ENCODE measurements at places on chromosomes 1 and 21.

GRCh38 chr1:83931658-83932253 is 67.2 kb downstream of the TTLL7 start:
- no peak for DNase-seq

DNA sequence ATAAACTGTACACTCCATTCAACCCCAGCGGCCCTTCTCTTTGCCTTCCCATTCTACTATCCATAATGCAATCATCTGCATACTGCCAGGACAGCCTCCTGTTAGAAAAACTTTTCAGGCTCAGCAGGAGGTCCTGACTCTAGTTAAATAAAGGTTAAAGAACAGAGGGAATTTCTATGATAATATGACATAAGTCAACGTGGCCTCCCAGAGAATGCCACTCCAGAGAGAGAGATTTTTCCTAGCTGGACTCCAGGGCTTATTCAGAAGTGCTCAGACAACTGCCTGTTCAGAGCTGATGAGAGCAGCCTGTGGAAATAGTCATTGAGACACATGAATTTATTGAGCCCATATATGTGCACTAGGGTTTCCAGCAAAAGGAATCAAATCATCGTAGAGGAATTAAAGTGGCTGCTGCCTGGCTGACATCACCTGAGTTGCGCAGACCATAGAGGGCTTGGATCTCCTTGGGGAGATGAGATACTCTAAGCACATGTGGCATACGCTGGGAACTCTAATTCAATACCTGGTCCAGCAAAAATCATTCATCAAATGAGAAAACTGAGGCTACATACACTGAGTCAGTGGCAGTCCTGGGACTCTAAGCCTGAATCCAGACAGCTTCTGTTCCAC is 736.2 kb downstream of the PTPRU start:
- no peak for DNase-seq

- DNase-seq, result no peak
Measured at GRCh38 chr1:219443763-219444162, 169.1 kb downstream of the ZC3H11B start.

DNA sequence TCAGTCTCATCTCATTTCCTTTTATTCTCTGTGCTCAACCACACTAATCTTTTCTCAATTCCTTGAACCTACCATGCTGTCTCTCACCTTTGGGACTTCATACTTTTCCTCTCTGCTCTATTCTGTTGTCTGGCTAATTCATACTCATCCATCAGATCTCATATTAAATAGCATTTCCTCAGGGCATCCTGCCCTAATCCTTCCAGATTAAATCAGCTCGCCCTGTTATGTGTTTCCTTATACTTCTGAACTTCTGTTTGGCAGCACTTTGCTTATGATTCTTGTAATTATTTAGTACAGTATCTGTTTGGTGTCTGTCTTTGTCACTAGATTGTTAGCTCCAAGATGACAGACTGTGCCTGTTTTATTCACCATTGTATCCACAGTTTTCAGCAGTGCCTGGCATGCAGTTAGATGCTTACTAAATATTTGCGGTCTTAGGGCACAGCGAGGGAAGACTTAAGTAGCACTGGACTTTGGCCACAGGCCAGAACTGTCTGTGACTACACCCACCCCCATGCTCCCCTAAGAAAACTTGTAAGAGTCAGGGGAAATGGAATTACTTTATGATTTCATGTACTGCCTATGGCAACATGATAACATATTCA is 9.9 kb upstream of the CAP1 start:
- no peak for DNase-seq

GRCh38 chr1:167674156-167674555 is 44.1 kb downstream of the RCSD1 start:
- DNase-seq, result no peak

DNA sequence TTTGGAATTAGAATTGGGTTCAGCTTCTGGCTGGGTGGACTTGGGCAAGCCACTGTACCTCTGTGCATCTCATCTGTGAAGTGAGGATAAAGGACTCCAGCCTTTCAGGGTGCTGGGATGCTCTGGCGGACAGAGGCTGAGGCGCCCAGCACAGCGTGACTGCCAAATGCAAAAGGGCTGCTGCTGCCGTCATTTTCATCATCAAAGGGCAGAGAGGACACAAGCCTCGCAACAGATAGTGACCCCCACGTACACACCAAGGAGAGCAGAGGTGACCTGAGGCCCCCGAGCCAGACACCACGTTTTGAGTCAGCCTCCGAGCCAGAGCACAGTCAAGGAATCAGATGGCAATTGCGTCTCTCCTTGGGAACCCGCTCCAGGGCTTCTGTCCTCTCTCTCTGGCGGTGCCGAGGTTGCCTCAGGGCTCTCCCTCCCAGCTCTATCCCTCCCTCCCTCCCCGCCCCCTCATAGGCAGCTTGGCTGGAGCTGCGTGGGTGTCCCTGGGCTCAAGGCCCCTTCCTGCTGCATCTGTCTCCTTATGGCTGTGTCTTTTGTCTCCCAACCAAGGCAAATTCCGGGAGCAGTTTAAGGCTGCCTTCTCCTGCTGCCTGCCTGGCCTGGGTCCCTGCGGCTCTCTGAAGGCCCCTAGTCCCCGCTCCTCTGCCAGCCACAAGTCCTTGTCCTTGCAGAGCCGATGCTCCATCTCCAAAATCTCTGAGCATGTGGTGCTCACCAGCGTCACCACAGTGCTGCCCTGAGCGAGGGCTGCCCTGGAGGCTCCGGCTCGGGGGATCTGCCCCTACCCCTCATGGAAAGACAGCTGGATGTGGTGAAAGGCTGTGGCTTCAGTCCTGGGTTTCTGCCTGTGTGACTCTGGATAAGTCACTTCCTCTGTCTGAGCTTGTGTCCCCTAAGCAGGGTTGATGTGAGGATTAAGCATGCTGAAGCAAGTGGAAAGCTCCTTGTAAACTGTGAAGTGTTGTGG is 9.0 kb downstream of the HCRTR1 start:
- DNase-seq, result no peak

DNA sequence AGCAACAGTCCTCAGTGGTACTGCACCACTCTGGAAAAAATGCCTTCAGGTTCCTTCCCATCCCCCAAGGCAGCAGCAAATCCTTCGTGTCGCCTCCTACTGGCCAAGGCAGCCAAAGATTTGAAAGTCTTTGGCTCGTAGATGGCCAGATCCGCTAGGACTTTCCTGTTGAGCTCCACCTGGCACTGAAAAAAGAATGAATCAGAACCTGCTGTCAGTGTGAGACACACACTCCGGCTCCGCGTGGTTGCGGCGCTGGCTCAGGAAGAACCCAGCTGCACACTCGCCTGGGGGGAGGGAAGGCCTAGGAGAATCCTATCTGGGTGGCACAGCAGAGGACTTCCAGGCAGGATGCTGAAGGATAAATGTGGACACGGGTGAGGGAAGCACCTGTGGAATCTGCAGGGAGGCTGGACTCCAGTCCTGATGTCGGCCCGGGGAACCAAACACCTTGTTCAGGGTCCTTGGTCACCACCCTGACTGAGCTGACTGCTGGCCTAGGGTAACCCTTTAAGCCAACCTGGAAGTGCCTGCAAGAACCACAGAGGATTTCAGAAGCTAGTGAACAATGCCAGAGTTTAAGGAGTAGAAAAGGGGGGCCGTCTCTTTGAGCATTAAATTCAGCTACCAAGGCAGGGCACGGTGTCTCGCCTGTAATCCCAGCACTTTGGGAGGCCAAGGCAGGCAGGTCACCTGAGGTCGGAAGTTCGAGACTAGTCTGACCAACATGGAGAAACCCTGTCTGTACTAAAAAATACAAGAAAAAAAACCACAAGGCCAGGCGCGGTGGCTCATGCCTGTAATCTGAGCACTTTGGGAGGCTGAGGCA is 3.2 kb upstream of the CCNL2 start:
- peak; percentile 41 for DNase-seq

DNA sequence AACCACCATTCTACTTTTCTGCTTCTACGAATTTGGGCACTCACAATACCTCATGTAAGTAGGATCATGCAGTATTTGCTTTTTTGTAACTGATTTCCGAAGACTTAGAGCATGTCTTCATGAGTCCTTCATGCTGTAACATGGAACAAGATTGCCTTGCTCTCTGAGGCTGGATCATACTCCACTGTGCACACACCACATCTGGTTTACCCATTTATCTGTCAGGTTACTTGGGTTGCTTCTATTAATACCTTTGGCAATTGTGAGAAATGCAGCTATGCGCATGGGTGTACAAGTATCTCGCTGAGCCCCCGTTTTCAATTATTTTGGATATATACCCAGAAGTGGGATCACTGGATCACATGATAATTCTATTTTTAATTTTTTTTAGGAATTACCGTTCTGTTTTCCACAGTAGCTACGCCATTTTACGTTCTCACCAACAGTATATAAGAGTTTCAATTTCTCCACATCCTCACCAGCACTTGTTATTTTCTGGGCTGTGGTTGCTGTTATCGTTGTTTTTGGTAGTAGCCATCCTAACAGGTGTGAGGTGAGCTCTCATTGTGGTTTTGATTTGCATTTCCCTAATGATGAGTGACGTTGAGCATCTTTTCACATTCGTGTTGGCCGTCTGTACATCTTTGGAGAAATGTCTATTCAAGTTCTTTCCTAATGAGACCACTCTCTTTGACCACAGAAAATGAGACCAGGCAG is 10.7 kb upstream of the SLC2A5 start:
- DNase-seq, result no peak

GRCh38 chr1:59903141-59903754 is 23.3 kb downstream of the CYP2J2 start:
- no peak for DNase-seq

- no peak for DNase-seq
Measured at GRCh38 chr1:109385417-109385816, 12.3 kb downstream of the SORT1 start.

GRCh38 chr1:40711465-40712404 is 20.2 kb downstream of the NFYC start:
- DNase-seq, result no peak

- no peak for DNase-seq
Measured at GRCh38 chr1:204434116-204434755, 22.6 kb upstream of the PPP1R15B start.

- DNase-seq, result no peak
Measured at GRCh38 chr1:155123801-155124200, 3.9 kb upstream of the EFNA1 start.

GRCh38 chr1:238772322-238772721 is 614.0 kb upstream of the CHRM3 start:
- DNase-seq, result no peak

GRCh38 chr1:58699011-58699762 is 675 bp downstream of the MYSM1 start:
- DNase-seq, result no peak

- DNase-seq, result no peak
Measured at GRCh38 chr1:17097787-17098186, 21.5 kb downstream of the PADI2 start.

- no peak for DNase-seq
Measured at GRCh38 chr1:225388372-225388771, 39.5 kb downstream of the LBR start.

DNA sequence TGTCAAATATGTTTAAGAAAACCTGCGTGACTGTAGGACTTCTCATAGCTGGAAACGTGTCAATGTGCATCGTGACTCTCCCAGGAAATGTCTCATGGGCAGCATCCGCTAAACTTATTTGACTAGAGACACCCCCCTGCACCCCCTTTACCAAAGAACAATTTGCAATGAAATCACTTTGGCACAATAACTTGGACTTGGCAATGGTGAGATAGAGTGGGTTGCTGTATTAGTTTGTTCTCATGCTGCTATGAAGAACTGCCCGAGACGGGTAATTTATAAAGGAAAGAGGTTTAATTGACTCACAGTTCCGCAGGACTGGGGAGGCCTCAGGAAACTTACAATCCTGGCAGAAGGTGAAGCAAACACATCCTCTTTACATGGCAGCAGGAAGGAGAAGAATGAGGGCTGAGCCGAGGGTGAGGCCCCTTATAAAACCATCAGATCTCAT is 13.8 kb downstream of the CLDN14 start:
- DNase-seq, result no peak

- DNase-seq, result no peak
Measured at GRCh38 chr21:27275294-27275927, 308.5 kb upstream of the ADAMTS5 start.

DNA sequence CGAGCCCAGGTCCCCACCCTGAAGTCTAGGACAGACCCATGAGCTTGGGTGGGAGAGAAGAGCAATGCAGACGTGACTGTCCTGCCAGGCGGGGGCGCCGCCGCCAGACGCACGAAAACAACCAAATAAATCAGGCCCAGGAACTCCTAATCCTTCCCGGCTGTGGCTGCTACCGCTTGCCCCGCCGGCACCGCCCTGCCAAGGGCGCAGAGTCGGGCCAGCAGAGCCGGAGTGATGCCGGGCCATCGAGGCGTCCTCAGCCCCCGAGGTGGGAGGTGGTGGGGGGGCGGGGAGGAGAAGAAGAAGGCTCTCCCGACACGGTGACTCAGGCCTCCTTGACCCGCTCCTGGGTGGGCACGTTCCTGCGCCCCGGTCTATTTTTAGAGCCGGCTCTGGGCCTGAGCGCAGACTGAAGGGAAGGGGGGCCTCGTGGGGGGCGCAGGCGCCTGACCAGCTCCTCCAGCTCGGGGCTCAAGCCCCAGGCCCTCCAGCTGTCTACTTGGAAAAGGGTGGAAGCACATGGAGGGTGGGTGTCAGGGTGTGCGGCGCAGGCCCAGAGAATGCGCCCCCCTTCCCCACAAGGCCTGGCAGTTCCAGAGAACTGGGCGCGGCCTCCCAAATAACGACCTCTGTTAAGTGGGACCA is 10.7 kb upstream of the COL16A1 start:
- DNase-seq, result no peak

DNA sequence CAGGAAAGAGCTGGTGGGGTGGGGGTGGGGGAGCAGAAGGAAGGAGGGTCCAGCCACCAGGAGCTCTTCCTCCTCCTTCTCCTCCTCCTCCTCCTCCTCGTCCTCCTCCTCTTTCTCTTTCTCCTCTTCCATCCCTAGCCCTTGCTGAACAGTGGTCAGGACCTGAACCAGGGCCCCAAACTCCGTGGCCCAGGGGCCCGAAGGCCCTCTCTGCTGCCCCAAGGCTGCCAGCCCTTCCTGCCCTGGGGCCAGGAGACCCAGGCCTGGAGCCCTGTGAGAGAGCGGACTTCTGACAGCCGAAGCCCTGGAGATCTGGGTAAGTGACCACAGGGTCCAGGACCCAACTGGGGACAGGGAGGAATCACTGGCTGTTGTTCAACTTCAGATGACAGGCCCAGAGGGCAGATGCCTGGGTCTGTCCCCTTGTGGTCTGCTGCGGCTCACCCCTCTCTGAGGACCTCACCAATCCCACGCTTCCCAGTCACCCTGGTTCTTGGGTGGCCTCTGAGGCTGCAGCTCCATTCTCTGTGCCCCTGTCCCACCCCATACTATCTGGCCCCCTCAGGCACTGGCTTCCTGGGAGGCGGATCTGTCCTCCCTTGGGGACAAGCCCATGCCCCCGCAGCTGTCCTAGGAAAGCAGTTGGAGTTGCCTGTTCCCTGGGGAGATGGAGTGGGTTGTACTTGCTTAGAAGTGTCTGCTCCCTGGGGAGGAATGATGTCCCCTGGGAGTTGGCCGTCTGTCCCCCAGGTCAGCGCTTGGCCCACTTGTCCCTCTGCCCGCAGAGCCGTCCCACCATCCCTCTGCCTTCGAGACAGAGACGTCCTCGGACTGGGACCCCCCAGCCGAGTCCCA is 51.8 kb downstream of the VWA5B1 start:
- no peak for DNase-seq

DNA sequence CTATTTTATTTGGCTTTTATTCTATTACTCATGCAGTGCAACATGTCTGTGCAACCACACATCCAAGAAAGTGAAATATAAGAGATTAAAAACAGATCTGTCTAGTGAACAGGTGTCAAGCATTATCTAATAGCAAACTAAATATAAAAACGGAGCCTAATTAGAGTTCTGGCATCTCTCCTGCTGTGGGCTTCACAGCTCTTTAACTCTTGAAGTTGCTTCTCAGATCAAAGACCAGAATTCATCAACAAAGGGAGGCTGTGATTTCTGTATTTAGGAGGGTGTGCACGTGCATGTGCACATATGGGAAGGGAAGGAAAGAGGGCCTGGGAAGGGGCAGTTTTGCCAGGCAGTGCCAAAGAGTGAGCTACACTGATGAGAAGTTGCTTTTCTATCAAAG is 81.0 kb downstream of the MIS18A start:
- DNase-seq, result no peak

Measured in stimulated activated CD4-positive, alpha-beta T cell treated with anti-CD3 and anti-CD28 coated beads, Interleukin-12 subunit alpha, Interleukin-12 subunit beta, amount 100 ng/mL, for 24 hours (primary cell).